Lung (tissue), 17 donors: ENCODE measurements at places on chromosomes 5 and 9. TPM values are rescaled to one million over a fixed set of nuclear protein-coding genes. Genes with fewer than 3 reads are reported as not detected.

DNA sequence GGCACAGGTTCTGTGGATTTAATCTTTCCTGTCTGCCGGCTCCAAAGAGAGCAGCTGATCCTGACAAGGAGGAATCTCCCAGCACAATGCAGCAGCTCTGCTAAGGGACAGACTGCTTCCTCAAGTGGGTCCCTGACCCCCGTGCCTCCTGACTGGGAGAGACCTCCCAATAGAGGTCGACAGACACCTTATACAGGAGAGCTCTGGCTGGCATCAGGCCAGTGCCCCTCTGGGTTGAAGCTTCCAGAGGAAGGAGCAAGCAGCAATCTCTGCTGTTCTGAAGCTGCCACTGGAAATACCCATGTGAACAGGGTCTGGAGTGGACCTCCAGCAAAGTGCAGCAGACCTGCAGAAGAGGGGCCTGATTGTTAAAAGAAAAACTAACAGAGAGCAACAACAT lies 630.2 kb upstream of the FTMT start:
- no peak for DNase-seq

DNA sequence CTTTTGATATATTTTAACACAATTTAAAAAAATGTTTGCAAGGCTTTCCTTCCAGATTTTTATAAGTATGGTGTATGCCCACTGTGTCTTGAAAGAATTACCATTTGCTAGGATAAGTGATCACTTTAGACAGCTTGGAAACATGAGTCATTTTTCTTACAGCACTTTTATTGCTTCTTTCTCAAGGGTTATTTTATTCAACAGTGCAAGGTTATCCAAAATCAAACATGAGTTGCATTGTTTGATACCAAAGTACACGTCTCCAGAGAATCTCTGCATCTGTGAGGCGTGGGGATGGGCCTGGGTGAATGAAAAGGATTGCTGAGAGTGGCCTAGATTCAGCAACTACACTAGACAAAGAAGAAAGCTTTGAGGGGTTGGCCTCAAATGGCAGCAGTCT lies 329.6 kb downstream of the ADAMTS6 start:
- DNase-seq: no peak

GRCh38 chr9:136525207-136525606 lies 20.6 kb downstream of the NOTCH1 start:
- no peak for DNase-seq

- DNase-seq: no peak
These were observed 23.7 kb upstream of the OR2S2 start for GRCh38 chr9:35981699-35982098.

DNA sequence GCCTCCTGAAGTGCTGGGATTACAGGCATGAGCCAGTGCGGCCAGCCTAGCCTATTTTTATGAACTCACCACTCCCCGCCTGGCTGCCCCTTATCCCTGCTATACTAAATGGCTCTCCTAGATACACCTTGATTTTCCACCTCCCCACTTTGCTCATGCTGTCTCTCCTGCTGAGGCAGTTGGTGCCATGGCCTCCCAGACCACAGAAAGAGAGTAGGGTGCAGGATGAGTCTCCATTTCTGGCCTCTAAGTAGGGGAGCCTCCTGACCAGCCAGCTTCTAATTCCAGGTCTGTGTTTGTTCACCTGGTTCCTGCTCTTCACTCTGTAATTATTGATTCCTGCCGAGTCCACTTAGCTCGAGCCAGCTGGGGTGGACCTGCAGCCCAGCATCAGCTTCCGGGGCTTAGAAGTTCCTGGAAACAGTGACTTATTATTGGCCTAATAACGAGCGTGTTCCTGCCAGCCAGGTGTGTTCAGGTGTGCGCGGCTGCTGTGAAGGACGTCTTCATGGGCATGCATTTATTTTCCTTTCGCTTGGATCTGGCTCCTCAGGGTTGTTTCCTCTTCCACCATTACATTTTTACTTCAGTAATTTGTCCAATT lies 34.0 kb downstream of the ZNF618 start:
- peak; percentile 39 for DNase-seq

DNA sequence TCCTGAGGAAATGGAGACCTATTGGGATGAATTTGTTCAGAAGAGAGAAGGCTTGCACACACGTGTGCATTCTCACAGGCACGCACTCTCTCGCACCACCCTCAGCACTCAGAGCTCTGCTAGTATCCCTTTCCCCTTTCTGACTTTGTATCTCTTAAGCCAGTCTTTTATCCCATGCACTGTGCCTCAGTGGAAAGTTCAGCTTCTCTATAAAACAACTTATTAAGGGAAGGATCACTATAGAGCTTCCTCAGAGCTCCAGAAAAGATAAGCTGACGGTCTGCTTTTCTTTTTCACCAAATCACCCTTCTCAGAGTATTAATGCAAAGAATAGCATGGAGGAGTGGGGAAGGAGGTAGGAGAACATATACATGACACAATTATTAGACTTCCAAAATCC lies 207.8 kb downstream of the ENC1 start:
- DNase-seq: no peak

DNA sequence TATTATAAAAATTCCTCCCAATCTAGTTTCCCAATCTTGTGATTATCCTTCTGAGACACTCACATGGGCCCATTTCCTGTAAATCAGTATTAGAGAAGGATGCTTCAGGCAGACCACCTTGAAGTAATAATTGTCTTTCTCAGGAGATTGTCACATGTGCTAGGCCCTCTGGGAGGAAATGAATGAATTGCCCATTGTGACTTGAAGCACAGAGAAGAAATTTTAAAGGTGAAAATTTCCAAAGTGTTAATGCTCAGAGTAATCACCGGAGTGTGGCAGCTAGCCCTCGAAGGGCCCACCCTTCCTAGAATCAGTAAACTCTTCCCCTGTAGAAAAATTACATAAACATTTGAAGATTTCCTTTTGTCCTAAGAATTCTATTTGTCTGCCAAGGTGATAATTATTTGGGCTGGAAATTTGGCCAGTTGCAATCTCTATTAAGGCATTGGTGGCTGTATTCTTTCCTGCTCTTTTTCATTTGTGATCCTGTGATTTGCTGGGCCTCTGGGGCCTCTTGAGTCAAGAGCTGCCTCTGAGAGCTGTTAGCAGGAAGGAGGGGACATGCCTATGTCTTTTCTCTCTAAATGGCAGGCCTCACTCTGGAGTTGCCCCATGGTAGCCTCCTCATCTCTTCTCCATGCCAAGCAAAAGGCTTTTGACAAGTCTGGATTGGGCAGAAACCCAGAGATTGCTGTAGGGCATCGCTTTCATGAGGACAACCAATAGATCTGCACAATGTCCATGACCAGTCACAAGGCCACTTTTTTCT lies 371.5 kb upstream of the ACTBL2 start:
- DNase-seq: no peak

DNA sequence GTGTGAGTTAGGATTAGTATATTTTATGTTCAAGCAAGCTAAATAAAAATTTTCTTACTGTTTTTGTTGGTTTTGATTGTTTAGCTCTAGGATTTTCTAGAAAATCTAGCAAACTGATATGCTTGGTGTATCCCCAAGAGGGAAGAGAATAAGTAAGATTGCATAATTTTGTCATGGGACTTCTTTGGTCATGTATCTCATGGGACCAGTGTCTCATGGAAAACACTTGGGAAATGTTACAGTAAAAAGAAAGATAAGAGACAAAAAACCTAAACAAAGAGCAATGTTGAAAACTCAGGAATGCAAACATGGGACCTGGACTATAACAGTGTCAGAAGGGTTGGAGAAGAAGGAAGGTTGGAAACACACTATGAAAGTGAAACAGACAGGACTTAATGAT lies 119.4 kb downstream of the TLR4 start:
- no peak for DNase-seq

- no peak for DNase-seq
These were observed 82.3 kb downstream of the THBS4 start for GRCh38 chr5:80117446-80117845.

- DNase-seq: peak; percentile 88
These were observed 53.7 kb upstream of the SMIM15 start for GRCh38 chr5:61215996-61216395.

GRCh38 chr5:67290655-67291054 lies 94.1 kb upstream of the CD180 start:
- DNase-seq: peak; percentile 86

GRCh38 chr9:32703635-32704034 lies 68.2 kb upstream of the TAF1L start:
- no peak for DNase-seq

GRCh38 chr5:65157906-65158603 lies 323.7 kb downstream of the ADAMTS6 start:
- DNase-seq: no peak

DNA sequence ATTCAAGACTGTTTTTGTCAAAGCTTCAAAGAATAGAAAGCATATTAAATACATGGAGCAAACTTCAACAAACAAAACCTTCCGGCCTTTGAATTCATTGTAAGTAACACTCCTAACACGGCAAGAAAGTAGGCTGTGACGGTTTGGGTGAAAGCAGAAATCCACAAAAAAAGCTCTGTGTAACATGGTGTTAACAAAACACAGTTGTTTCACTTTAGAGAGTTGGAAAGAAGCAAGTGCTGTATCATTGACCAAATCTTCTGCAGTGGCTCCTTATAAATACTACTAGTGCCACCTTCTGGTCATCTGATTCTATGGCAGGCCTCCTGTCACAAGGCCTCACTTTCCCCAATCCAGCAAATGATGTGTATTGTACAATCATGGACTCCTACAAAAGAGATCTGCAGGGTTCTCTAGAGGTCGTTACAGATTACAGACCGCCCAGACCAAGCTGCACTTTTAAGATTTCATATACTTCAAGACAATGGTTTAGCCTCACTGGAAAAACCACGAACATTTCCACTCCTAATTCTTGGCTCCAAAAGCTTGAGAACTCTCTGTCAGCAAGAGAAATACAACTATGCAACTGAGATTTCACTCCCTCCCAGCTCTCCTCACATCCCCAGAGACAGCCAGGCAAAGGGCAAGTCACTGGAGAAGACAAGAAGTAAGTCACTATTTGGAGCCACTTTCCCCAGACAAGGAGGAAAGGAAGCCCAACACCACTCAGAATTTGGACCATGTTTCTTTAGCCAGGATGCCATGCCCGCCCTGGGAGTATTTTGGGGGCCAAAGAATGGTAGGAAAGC lies 196.2 kb downstream of the DTWD2 start:
- DNase-seq: peak; percentile 95

GRCh38 chr5:174281855-174282254 lies 236.3 kb downstream of the NSG2 start:
- DNase-seq: no peak

- DNase-seq: peak; percentile 74
These were observed 47.4 kb upstream of the BARX1 start for GRCh38 chr9:94002316-94003140.

DNA sequence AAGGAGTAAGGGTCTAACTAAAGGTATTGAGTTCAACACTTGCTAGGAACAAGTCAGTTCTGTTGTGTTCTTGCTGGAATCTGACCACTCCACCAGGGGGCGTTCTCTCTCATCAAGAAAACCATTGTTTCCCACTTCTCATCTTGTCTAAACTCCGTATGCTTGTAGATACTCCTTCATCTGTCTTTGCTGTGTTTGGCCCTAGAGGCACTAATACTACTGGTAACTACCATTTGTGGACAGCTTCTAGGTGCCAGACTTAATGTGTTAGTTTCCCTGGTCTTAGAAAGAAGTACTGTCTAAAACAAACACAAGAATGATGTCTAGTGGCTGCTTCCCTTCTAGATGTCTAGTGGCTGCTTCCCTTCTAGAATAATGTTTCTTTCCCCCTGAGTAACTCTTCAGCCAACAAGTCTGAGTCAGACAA lies 18.7 kb upstream of the PTPDC1 start:
- DNase-seq: peak; percentile 84

DNA sequence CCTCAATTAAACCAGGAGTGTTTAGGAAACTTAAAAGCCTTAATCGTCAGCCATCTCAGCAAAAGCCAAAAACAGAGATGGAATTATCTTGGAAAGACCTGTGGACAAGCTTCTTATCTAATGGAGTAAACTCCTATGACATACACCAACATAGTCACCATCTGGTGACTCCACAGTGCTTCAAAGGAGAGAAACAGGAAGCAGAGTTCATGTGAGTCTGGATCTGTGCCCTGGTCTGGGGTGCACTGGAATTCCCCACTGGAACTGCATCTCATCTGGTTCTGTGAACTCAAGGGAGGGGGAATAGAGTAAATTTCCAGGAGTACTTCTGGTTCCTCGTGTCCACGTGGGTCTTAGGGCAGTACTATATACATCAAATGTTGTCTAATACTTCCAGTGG lies 36.3 kb upstream of the KCNN2 start:
- peak; percentile 24 for DNase-seq

GRCh38 chr5:95808686-95809413 lies 13.7 kb downstream of the GLRX start:
- peak; percentile 53 for DNase-seq

- DNase-seq: no peak
These were observed 1209.3 kb upstream of the C9orf72 start for GRCh38 chr9:28782630-28783029.

DNA sequence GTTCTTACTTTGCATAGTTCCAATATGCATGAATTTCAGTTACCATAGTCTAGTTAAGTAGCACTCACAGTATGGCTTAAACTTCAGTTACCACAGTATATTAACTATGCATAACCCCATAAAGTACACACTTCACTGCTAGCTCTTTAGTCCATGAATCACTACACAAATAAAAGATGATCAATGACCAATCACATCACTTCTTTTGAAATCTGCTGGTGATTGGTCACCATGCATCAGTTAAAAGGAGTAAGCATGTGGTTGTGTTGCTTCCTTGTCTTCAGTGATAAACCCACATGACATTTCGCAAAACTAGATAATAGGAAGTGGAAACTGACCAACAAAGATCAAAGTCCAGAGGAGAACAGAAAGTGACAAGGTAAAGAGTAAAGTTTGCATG lies 79.0 kb downstream of the TAF11L14 start:
- DNase-seq: no peak

- no peak for DNase-seq
These were observed 65.3 kb upstream of the RUSC2 start for GRCh38 chr9:35424356-35425352.

GRCh38 chr5:37799865-37800421 lies 39.9 kb downstream of the GDNF start:
- DNase-seq: no peak

GRCh38 chr5:145598983-145599382 lies 236.2 kb downstream of the PRELID2 start:
- no peak for DNase-seq

DNA sequence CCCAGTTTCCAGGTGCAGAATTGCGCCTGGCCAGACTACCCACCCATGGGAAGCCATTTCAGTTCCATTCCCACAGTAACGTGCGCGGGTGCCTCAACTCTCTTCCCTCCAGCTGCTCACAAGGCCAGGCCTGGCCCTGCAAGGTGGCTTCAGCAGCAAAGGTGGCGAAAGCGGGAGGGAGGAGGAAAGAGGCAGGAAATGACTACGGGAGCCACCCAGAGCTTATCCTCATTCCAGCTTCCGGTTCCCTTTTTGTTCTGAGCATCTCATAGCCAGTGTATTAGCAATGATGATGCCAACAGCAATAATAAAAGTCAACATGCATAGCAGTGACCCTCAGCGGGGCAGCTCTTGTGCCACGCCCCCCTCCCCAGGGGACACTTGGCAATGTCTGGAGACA lies 101.5 kb upstream of the BOD1 start:
- no peak for DNase-seq

GRCh38 chr9:137970686-137971476 lies 93.3 kb downstream of the CACNA1B start:
- peak; percentile 24 for DNase-seq

GRCh38 chr9:76459694-76460635 lies 983 bp downstream of the GCNT1 start:
- peak; percentile 36 for DNase-seq

Gene EIF4E1B
- not detected for total RNA-seq

Gene GRM6
- not detected for total RNA-seq

Gene ITGA2
- total RNA-seq: 36.1 TPM

Gene MYO10
- 40.6 TPM for total RNA-seq

Gene VLDLR
- 19.4 TPM for total RNA-seq

Gene PCDHAC1
- 0.88 TPM for total RNA-seq

Gene SV2C
- total RNA-seq: 0.40 TPM

Gene RAD50
- total RNA-seq: 28.4 TPM

Gene KIF24
- 3.0 TPM for total RNA-seq

Gene HMMR
- 9.5 TPM for total RNA-seq
